ENCODE measurements at places on chromosomes 1 and 21.

DNA sequence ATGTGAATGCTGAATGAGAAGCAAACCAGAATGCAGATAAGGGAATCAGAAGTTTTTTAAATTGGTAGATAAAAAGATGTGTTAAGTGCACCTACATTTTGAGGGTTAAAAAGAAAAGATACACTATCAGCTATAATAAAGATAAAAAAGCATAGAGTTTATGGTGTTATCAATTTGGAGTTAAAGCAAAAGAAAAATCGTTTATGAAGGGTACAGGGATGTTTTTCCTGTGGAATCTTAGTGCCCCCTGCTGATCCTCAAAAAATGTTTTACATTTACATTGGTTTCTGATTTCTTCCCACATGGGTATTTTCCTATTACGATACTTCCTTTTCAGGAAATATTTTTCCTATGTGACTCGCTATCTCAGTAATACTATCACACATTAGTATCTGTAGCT, 293.5 kb downstream of the MRPL39 start:
- no peak for DNase-seq

DNA sequence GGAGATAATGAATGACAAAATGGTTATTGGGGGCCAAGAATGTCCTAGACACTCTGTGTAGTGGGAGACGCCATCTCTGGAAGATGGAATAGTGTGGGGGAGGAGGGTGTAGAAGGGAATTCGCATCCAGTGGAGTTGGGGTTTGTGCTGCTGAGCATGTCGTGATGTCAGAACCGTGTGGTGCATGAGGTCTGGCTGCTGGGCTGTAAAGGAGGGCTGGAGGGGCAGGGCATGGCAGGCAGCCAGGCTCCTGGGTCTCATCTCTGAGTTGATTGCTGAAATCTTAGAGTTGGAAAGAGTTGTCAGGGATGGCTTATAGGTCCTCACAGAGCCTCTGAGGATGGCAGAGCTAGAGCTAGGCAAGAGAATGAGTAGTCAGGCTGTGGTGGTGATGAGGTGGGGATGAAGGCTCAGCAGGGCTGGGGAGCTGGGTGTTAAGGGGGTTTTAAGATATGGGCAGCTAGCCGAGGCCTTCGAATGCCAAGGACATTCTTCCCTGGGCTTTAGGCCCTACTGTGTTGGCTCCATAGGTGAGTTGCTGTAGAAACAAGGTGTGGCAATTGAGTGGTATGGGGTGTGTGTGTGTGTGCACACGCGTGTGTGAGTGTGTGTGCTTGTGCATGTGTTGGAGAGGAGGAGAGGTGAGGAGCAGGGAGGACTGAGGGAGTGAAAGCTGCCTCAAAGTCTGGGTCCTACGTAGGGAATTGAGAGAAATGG, 1.9 kb downstream of the PPFIA4 start:
- DNase-seq = no peak

- DNase-seq = no peak
Observed at GRCh38 chr1:67840449-67840848, 7.2 kb upstream of the GNG12 start.

DNA sequence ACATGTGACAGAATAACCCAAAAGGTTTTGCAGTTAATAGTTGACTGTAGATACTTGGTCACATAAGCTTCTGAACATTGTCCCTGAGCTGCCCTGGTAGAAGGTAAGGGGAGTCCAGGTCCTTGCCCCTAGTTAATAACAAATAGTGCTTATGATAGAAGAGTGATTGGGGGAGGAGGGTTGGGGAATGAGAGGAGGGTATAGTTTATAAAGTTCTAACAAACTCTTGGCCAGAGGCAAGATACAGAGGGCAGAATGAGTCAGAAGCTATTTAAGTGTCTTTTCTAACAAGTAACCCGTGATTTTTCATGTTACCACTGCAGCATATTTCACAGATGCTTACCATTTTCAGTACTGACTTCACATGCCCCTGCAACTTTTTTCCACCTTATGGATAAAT, 26.7 kb upstream of the MYOCOS start:
- no peak for DNase-seq

- DNase-seq = no peak
Observed at GRCh38 chr1:235953801-235954200, 87.1 kb upstream of the LYST start.

Data from endothelial cell (in vitro differentiated cells).